ENCODE measurements at places on chromosomes 5 and 9.
A peak's percentile ranks its signal among the peaks of the same experiment; 100 is the strongest.

GRCh38 chr9:113619491-113620376 is 156.2 kb downstream of the RGS3 start:
- H3K4me1 ChIP-seq, result peaks cover 57% of the 10 kb centered on the region
- no peak for DNase-seq
- no peaks in the 10 kb centered on the region for H3K36me3 ChIP-seq
- no peak overlapping the region for H3K4me3 ChIP-seq
- no peaks in the 10 kb centered on the region for H3K27me3 ChIP-seq
- H3K27ac ChIP-seq, result peak overlapping the region; percentile 75

DNA sequence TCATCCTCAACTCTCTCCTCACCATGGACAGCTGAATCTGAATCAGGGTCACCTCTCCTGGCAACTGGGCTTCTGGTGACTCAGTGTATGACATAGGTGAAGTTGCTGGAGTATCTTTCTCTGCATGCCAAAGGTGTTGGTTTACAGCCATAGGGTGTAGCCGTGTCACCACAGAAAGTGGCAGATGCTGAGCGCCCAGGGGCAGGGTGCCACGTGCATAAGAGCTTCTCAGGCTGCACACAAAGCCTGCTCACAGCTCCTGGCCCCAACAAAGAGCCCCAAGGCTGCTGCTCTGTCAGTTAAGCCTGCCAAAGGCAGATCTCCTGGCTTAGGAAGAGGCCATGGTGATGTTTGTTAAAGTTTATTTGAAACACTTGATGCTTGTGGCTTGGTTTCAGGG is 297.7 kb upstream of the WWC1 start:
- H3K36me3 ChIP-seq, result no peaks in the 10 kb centered on the region
- H3K27ac ChIP-seq, result peak overlapping the region; percentile 28
- H3K4me1 ChIP-seq, result no peaks in the 10 kb centered on the region
- DNase-seq, result no peak
- no peak overlapping the region for H3K4me3 ChIP-seq

GRCh38 chr5:105030153-105030552 is 1467.6 kb upstream of the NUDT12 start:
- no peak overlapping the region for H3K27ac ChIP-seq
- H3K36me3 ChIP-seq, result no peaks in the 10 kb centered on the region
- DNase-seq, result no peak

DNA sequence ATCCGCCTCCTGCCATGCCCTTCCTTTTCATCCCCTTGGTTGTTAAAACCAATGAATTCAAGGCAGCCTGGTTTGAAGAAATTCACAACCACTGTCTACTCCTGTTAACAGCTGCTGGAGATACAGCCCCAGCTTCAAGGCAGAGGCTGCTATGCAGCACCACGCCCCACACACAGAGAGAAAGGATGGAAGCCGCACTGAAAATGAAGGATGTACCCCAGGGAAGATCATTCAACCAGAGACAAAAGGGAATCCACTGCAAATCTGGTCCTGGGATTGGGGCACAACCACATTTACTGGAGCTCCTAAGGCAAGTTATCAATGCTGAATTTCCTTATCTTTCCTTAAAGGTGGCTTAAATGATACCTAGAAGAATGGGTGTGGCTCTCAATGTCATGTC is 58.7 kb downstream of the DPYSL3 start:
- H3K27ac ChIP-seq, result no peak overlapping the region
- H3K27me3 ChIP-seq, result no peaks in the 10 kb centered on the region
- peak overlapping the region; percentile 75 for H3K4me3 ChIP-seq
- no peak for DNase-seq

DNA sequence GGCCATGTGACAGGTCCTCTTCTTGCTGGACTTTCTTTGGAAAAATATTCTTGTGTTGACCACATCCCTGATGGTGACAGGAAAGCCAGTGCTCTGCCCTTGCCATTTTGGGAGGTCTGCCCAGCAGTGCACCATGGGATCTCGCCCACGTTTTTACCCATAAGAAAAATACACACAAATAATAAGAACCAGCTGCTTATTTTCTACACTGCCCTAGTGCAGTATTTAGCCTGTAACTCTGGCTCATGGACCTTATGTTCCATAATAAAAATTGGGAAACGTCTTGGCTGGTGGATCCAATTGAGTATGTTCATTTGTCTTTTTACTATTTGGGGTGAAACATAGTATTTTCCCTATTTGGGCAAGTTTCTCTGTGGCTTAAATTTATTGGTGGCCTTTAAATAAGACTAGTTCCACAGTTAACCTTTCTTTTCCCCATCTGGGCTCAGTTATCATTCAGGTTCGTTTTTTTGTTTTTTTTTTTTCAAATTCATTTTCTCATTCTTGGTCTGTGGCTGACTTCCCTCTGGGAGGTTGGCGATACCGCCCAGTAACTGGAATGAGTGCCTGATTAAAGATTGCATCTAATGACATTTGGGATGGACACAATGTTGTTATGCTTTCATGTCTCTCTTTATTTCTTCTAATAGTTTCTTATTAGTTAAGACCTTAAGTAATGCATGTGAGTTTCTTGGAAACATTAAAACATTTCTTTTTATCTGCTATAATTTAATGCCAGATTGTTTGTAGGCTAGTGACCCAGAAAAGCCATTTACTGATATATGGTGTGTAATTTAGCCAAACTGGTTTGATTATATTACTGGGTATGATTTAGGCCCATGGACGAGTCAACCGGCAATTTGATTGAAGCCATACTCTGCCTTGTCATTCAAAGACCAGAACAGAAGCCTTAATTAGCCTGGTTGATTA is 163.7 kb downstream of the FGF10 start:
- DNase-seq, result no peak
- H3K27ac ChIP-seq, result no peak overlapping the region
- no peaks in the 10 kb centered on the region for H3K36me3 ChIP-seq
- no peak overlapping the region for H3K4me3 ChIP-seq

DNA sequence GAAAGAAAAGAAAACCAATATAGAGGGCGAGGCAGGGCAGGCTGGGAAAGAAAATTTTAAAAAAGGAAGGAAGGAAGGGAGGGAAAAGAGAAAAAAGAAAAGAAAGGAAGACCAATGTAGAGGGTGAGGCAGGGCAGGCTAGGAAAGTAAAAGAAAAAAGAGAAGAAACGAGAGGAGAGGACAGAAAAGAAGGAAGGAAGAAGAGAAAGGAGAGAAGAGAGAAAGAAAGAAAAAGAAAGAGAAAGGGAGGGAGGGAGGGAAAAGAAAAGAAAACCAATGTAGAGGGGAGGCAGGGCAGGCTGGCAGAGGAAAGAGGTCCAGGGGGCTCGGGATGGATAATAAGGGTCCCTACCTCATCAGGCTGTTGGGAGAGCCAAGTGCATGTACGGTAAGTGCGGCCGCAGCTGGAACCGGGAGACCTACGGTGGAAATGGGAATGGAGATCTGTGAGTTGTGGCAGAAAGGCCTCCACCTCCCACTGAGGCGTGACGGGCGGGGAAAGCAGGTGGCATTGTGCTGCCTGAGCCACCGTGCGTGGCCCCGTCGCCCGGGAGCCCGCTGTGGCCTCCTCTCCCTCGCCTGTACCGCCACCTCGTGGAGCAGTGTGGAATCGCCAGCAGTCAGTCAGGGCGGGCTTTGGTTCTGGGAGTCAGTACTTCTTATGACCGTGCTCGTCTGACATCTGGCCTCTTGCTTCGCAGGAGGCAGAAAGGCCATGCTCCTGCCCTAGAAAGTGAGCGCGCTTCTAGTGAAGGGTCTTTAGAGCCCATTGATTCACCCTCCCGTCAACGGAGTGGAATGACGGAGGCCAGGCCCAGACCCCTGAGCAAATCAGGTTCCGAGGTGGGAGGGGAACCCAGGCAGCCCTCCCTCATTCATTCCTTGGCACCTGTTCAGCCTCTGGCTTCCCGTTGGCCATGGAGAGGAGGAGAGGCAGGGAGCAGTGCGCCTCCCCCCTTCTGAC is 10.4 kb upstream of the NHP2 start:
- H3K4me3 ChIP-seq, result no peak overlapping the region
- peaks cover 8% of the 10 kb centered on the region for H3K4me1 ChIP-seq
- no peaks in the 10 kb centered on the region for H3K36me3 ChIP-seq
- peaks cover 47% of the 10 kb centered on the region for H3K27me3 ChIP-seq
- peak; percentile 24 for DNase-seq

DNA sequence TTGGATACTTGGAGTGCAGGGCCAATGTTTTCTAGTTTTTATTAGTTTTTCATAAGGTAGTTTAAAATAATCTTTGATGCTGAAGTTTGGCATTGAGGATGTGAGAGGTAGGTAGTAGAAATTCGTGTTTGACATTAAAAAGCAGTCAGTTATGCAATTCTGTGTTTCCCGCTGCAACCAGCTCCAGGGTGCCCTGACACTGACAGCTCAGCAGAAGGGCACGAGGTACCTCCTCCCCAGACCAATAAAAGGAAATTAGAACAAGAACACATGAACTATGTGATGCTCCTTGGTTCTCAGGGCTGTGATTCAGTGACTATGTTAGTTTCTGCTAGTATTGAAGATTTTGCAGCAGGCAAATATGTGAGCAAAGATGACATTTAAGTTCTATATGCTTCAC is 40.2 kb downstream of the NSUN2 start:
- no peak overlapping the region for H3K27ac ChIP-seq
- no peak overlapping the region for H3K4me3 ChIP-seq
- H3K36me3 ChIP-seq, result no peaks in the 10 kb centered on the region
- no peaks in the 10 kb centered on the region for H3K4me1 ChIP-seq
- no peaks in the 10 kb centered on the region for H3K27me3 ChIP-seq
- DNase-seq, result no peak

DNA sequence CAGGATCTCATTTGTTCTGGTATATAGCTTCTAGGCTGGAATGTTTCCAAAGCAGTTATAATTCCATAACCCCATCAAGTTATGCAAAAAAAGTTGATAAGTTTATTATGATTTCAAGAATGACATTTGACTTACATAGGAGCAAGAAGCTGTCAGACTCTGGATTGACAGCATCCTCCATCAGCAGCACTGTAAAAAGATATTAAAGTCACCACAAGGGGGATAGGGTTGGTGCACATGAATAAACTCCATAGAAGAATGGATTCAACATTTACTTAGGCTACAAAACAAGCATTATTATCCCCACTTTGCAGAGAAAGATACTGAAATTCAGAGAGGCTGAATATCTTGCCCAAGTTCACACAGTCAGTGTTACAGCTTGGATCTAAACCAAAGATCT is 208.9 kb upstream of the SLC30A5 start:
- H3K4me3 ChIP-seq, result no peak overlapping the region
- H3K27ac ChIP-seq, result no peak overlapping the region
- no peaks in the 10 kb centered on the region for H3K4me1 ChIP-seq
- no peak for DNase-seq
- no peaks in the 10 kb centered on the region for H3K36me3 ChIP-seq

DNA sequence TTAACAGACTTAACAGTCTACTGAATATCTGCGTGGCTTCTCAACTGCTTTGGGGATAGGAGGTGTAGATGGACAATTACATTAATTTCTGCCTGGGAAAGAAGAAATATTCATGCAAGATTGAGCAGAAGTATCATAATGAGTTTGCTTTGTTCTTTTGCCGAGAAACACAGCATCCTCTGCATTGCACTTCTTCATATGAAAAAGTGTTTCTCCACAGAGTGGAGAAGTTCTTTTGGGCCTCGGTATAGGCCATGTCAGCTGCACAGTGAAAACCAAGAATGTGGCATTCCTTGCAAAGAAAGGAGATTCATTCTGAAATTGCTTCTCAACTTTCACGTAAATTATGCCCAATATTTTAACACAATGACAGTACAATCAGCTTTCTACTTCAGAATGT is 17.6 kb upstream of the SNX2 start:
- H3K27me3 ChIP-seq, result no peaks in the 10 kb centered on the region
- no peak for DNase-seq
- no peaks in the 10 kb centered on the region for H3K36me3 ChIP-seq
- H3K4me1 ChIP-seq, result no peaks in the 10 kb centered on the region

GRCh38 chr5:170420806-170421412 is 31.7 kb upstream of the KCNMB1 start:
- no peaks in the 10 kb centered on the region for H3K27me3 ChIP-seq
- H3K36me3 ChIP-seq, result no peaks in the 10 kb centered on the region
- no peak overlapping the region for H3K4me3 ChIP-seq
- H3K27ac ChIP-seq, result no peak overlapping the region
- peaks cover 13% of the 10 kb centered on the region for H3K4me1 ChIP-seq

DNA sequence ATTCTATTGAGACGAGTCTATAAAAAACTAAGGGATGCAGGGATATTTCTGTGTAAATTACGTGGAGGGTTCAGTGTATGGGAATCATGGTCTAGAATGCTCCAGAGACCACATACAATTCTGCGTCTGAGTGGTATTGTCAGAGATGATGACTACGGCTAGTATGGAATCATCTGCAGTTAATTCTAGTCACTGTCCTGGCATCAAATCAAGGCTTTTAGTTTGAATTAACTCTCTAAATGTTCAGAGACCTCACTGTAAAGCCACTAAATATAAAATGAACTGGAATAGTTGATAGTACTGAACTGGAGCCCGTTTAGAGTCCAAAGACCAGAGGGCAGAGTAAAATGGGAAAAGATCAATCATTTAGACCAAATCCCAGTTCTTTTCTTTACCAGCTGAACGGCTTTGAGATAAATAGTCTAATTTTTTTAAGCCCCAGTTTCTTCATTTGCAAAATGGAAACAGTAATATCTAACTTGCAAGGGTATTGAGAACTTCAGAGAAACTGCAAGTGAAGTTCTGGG is 599.8 kb downstream of the EBF1 start:
- H3K4me1 ChIP-seq, result no peaks in the 10 kb centered on the region
- no peak overlapping the region for H3K27ac ChIP-seq
- H3K27me3 ChIP-seq, result no peaks in the 10 kb centered on the region
- no peaks in the 10 kb centered on the region for H3K36me3 ChIP-seq

- H3K4me3 ChIP-seq, result no peak overlapping the region
- H3K27me3 ChIP-seq, result no peaks in the 10 kb centered on the region
- DNase-seq, result no peak
- H3K4me1 ChIP-seq, result no peaks in the 10 kb centered on the region
- no peak overlapping the region for H3K27ac ChIP-seq
These were observed 130.6 kb downstream of the DTWD2 start for GRCh38 chr5:118857700-118858099.

GRCh38 chr5:121273833-121274433 is 577.7 kb upstream of the FTMT start:
- no peak overlapping the region for H3K27ac ChIP-seq
- no peaks in the 10 kb centered on the region for H3K36me3 ChIP-seq
- no peaks in the 10 kb centered on the region for H3K27me3 ChIP-seq
- no peak overlapping the region for H3K4me3 ChIP-seq
- DNase-seq, result no peak

- no peaks in the 10 kb centered on the region for H3K4me1 ChIP-seq
- no peaks in the 10 kb centered on the region for H3K36me3 ChIP-seq
- H3K4me3 ChIP-seq, result no peak overlapping the region
- H3K27me3 ChIP-seq, result no peaks in the 10 kb centered on the region
- no peak for DNase-seq
These were observed 110.8 kb downstream of the FGF10 start for GRCh38 chr5:44278469-44278868.

GRCh38 chr9:76927540-76928240 is 21.8 kb upstream of the PRUNE2 start:
- H3K4me1 ChIP-seq, result no peaks in the 10 kb centered on the region
- no peak overlapping the region for H3K27ac ChIP-seq
- H3K4me3 ChIP-seq, result no peak overlapping the region
- H3K36me3 ChIP-seq, result no peaks in the 10 kb centered on the region
